ENCODE measurements at places on chromosomes 7 and 10.
A peak's percentile ranks its signal among the peaks of the same experiment; 100 is the strongest.

- no peak for DNase-seq
- H3K4me1 ChIP-seq: peaks cover 23% of the 10 kb centered on the region
- peaks cover 88% of the 10 kb centered on the region for H3K27me3 ChIP-seq
- no peak overlapping the region for H3K4me3 ChIP-seq
- no peak overlapping the region for H3K27ac ChIP-seq
Measured at GRCh38 chr7:132578826-132579225, 2.6 kb upstream of the PLXNA4 start.

DNA sequence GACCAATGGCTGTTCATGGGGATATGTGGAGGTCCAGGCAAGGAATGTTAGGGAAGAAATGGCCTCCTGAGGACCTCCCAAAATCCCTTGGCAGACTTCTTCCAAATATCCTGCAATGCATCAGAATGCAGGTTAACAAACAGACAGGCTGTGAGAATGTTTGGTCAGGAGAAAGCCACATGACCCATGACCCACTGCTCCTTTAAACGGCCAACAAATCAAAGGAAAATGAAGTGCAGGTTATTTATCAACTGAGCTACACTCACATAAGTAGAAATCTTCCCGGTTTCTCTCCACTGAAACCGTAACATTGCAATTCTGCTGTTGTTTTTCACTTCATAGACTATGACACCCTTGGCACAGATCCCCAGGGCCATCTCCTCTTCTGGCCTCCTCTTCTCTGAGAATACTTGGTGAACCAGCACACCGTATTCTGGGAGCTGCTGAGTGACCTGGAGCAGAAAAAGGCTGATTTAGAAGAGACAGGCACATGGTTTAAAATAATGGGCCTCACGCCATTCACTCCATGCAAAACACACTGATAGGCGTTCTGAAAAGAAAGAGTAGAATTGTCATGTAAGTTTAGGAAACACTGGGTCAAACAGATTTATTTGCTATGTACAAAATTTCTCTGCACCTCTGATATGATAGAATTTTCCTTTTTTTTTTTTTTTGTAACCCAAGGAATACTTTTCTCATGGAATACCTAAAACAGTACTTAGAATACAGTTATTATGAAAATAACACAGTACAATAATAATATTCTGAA, 67.8 kb downstream of the FRMPD2 start:
- no peaks in the 10 kb centered on the region for H3K36me3 ChIP-seq
- no peak overlapping the region for H3K27ac ChIP-seq
- no peak overlapping the region for H3K4me3 ChIP-seq
- H3K4me1 ChIP-seq: no peaks in the 10 kb centered on the region

- no peak overlapping the region for H3K4me3 ChIP-seq
- H3K27me3 ChIP-seq: no peaks in the 10 kb centered on the region
- no peak for DNase-seq
- no peak overlapping the region for H3K27ac ChIP-seq
Measured at GRCh38 chr10:51217505-51217904, 143.2 kb downstream of the PRKG1 start.

GRCh38 chr10:1932692-1933094, 195.4 kb upstream of the ADARB2 start:
- H3K4me3 ChIP-seq: no peak overlapping the region
- no peaks in the 10 kb centered on the region for H3K4me1 ChIP-seq
- H3K36me3 ChIP-seq: no peaks in the 10 kb centered on the region
- H3K27ac ChIP-seq: no peak overlapping the region

GRCh38 chr10:29862923-29863614, 196.3 kb downstream of the JCAD start:
- peaks cover 4% of the 10 kb centered on the region for H3K36me3 ChIP-seq
- DNase-seq: no peak
- no peak overlapping the region for H3K4me3 ChIP-seq
- H3K27ac ChIP-seq: peak overlapping the region; percentile 87
- H3K27me3 ChIP-seq: no peaks in the 10 kb centered on the region

- peaks cover 36% of the 10 kb centered on the region for H3K36me3 ChIP-seq
- H3K4me3 ChIP-seq: no peak overlapping the region
- no peak for DNase-seq
- H3K27ac ChIP-seq: no peak overlapping the region
- H3K4me1 ChIP-seq: peaks cover 31% of the 10 kb centered on the region
- H3K27me3 ChIP-seq: no peaks in the 10 kb centered on the region
Measured at GRCh38 chr7:2838451-2838850, 5.7 kb downstream of the GNA12 start.

- H3K4me1 ChIP-seq: peaks cover 5% of the 10 kb centered on the region
- no peaks in the 10 kb centered on the region for H3K36me3 ChIP-seq
- DNase-seq: no peak
- H3K27me3 ChIP-seq: peaks cover 17% of the 10 kb centered on the region
- no peak overlapping the region for H3K27ac ChIP-seq
Measured at GRCh38 chr7:45420843-45421495, 153.2 kb upstream of the ADCY1 start.

- no peak overlapping the region for H3K4me3 ChIP-seq
- H3K27me3 ChIP-seq: no peaks in the 10 kb centered on the region
- DNase-seq: no peak
- peaks cover 20% of the 10 kb centered on the region for H3K4me1 ChIP-seq
- no peak overlapping the region for H3K27ac ChIP-seq
Measured at GRCh38 chr10:95513008-95513589, 48.1 kb downstream of the SORBS1 start.

DNA sequence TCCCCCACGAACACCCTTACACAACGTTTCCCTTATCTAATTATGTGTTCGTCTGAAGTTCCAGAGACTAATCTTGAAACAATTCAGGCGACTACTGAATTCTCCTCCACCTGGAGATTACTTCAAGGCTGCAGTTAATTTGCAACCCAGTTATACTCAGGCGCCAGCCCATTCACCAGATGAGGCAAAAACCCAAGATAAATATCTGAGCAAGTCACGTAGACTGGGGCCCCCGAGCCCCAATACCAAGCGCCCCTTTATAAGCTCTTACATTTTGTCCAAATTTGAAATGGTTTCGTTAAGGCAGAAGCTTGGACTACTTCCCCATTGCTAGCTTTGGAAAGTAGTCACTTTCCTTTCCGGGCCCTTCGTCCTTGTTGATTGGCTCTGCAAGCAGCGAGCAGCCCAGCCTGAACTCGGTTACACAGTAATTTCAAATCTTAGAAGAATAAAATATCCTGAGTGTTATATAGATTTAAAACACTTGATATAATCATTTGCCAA, 1.2 kb downstream of the TPK1 start:
- peaks cover 6% of the 10 kb centered on the region for H3K36me3 ChIP-seq
- peak overlapping the region; percentile 97 for H3K27ac ChIP-seq
- H3K27me3 ChIP-seq: peaks cover 6% of the 10 kb centered on the region
- peaks cover 2% of the 10 kb centered on the region for H3K4me1 ChIP-seq
- peak overlapping the region; percentile 90 for H3K4me3 ChIP-seq

DNA sequence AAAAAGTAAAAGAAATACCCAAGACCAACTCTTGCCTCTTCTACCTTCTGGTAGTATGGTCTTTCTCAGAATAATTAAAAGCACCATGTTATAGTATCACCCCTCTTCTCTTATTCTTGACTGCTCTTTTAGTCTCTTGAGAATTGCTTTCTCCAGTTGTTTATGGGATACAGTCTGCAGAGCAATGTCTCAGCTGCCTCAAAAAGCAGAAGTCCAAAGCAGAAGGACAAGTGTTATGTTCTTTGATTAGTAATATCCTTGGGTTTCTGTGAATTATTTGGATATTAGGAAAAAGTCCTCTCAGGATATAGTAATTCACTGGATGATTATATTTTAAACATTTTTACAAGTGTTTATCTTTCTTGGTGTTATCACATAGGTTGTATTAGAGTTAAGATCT, 7.4 kb downstream of the TAS2R41 start:
- no peak overlapping the region for H3K27ac ChIP-seq
- DNase-seq: no peak
- no peaks in the 10 kb centered on the region for H3K36me3 ChIP-seq
- H3K4me3 ChIP-seq: no peak overlapping the region
- H3K4me1 ChIP-seq: no peaks in the 10 kb centered on the region
- H3K27me3 ChIP-seq: no peaks in the 10 kb centered on the region

GRCh38 chr7:20223356-20223755, 6.2 kb upstream of the MACC1 start:
- no peak overlapping the region for H3K27ac ChIP-seq
- H3K36me3 ChIP-seq: no peaks in the 10 kb centered on the region
- no peak for DNase-seq
- H3K4me1 ChIP-seq: peaks cover 8% of the 10 kb centered on the region

GRCh38 chr7:115812794-115813193, 217.8 kb downstream of the TFEC start:
- no peaks in the 10 kb centered on the region for H3K27me3 ChIP-seq
- no peaks in the 10 kb centered on the region for H3K36me3 ChIP-seq
- peaks cover 7% of the 10 kb centered on the region for H3K4me1 ChIP-seq
- no peak for DNase-seq
- H3K4me3 ChIP-seq: no peak overlapping the region

GRCh38 chr7:157446322-157446721, 109.5 kb downstream of the DNAJB6 start:
- H3K36me3 ChIP-seq: no peaks in the 10 kb centered on the region
- DNase-seq: no peak
- H3K4me3 ChIP-seq: no peak overlapping the region
- H3K27ac ChIP-seq: no peak overlapping the region

GRCh38 chr7:89796481-89796880, 357.8 kb upstream of the STEAP1 start:
- no peaks in the 10 kb centered on the region for H3K36me3 ChIP-seq
- H3K4me3 ChIP-seq: no peak overlapping the region
- H3K27me3 ChIP-seq: no peaks in the 10 kb centered on the region
- no peak for DNase-seq
- H3K27ac ChIP-seq: no peak overlapping the region

DNA sequence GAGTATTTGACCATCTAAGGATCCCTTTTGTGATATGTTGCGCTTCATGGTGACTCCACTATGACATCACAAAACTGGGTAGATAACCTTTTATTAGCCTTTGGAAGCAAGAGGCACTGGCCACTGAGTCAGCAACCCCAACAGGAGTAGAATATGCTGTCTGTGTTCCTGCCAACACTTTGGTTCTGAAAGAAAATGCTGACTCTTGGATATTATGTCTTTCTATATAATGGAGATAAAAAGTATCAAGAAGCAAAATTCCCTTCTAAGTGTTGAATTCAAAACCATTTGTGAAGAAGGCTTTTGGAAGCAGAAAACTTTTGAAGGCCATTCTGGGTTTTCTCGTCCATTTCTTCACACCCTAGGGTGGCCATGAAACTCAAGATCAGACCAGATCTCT, 346.2 kb upstream of the LRGUK start:
- peaks cover 3% of the 10 kb centered on the region for H3K36me3 ChIP-seq
- no peak overlapping the region for H3K27ac ChIP-seq
- no peaks in the 10 kb centered on the region for H3K27me3 ChIP-seq

GRCh38 chr7:109391240-109391639, 821.6 kb downstream of the DNAJB9 start:
- H3K36me3 ChIP-seq: no peaks in the 10 kb centered on the region
- H3K4me3 ChIP-seq: no peak overlapping the region
- H3K4me1 ChIP-seq: no peaks in the 10 kb centered on the region
- DNase-seq: no peak

All from mesothelial cell of epicardium (in vitro differentiated cells).